ENCODE measurements at places on chromosomes 4 and X. TPM values are rescaled to one million over a fixed set of nuclear protein-coding genes. Genes with fewer than 3 reads are reported as not detected.

HELT gene
- total RNA-seq, result not detected

RNF150 gene
- total RNA-seq, result 0.55 TPM

PCYT1B gene
- total RNA-seq, result not detected

USP26 gene
- total RNA-seq, result not detected

FREM3 gene
- total RNA-seq, result not detected

DNA sequence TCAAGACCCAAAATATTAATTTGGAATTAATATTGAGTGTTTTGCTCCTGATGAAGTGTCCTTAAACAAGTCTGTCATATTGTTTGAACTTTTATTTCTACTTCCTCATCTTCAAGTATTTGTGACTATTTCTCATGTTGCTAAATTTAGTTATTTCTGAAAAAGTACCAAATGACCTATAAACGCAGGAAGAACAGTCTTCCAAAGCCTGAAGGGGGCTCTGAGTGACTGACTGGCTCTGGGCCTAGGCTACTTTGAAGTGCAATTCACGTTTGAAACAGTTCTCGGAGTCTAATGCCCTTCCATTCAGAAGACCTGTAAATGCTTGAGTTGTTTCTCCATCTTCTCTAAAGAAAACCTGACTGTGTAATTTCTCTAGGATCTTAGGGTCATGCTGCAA is 26.5 kb downstream of the GALNT7 start:
- H3K36me3 ChIP-seq, result no peaks in the 10 kb centered on the region
- no peaks in the 10 kb centered on the region for H3K27me3 ChIP-seq
- no peak overlapping the region for H3K27ac ChIP-seq
- H3K4me3 ChIP-seq, result no peak overlapping the region

- H3K4me1 ChIP-seq, result no peaks in the 10 kb centered on the region
- no peaks in the 10 kb centered on the region for H3K36me3 ChIP-seq
- H3K27me3 ChIP-seq, result no peaks in the 10 kb centered on the region
- DNase-seq, result no peak
Observed at GRCh38 chr4:180665481-180665880, 1577.7 kb upstream of the TENM3 start.

DNA sequence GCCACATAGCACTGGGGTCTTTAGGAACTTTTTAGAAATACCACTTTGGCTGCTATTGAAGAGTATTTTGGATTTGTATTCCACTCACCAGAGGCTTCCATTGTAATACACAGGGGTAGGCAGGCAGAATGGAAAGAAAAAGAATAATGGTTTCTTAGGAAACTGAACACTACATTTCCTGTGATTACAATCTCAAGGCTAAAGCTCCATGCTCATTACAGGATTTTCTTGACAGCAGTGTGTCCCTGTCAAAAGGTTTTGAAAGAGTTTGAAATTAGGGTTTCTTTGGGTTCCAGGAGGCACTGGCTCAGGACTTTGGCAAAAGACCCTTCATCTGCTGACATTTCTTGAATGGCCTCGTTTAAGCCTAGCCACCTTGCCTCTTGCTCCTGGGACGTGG is 74.8 kb upstream of the STIM2 start:
- no peak overlapping the region for H3K27ac ChIP-seq
- H3K4me3 ChIP-seq, result no peak overlapping the region
- H3K27me3 ChIP-seq, result no peaks in the 10 kb centered on the region
- DNase-seq, result no peak

DNA sequence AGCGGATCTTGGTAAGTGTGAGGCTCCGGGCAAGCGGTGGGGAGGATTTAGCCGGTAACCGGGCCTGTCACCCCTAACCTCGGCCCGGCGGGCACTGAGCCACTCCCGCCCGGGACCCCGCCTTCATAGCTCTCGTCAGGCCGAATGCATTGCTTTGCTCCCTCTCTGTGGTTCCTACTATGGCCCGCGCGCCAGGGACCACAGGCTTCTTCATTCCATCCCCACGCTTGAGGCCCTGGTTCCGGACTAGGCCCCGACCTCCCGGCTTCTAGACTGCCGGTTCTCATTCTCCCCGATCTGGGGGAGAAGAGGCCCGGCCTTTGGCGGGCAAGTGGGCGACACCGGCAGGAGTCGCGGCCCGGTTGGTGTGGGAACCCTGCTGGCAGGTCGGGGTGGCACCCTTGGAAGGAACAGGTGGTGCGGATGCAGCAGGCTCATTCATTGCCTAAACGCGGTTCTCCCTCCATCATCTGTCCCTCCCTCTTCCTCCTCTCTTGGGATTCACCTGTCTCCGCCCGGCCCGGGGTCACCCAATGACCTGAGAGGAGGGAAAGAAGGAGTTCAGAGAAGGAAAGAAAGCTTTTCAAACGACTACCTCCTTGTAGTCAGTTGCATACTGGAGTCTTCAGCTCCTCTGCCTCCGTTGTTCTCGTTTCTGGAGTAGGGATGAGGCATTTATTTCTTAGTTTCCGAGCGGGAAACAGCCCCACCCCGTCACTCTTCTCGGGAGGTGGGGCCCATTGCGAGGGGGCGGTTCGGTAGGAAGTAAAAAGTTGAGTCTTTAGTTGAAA is at the start of gene NDUFC1:
TSS of gene NDUFC1 (minus strand) at position 657 of the 791 bp plus-strand sequence. CDS start 6,679 bp downstream, outside the sequence.
- peak; percentile 37 for DNase-seq
- peak within 1 kb of the TSS; percentile 99 for H3K4me3 ChIP-seq
- H3K4me1 ChIP-seq, result peaks cover 24% of the 10 kb centered on the region
- H3K36me3 ChIP-seq, result peaks cover 11% of the 10 kb centered on the region
- no peaks in the 10 kb centered on the region for H3K27me3 ChIP-seq
- H3K27ac ChIP-seq, result peak within 1 kb of the TSS; percentile 74

DNA sequence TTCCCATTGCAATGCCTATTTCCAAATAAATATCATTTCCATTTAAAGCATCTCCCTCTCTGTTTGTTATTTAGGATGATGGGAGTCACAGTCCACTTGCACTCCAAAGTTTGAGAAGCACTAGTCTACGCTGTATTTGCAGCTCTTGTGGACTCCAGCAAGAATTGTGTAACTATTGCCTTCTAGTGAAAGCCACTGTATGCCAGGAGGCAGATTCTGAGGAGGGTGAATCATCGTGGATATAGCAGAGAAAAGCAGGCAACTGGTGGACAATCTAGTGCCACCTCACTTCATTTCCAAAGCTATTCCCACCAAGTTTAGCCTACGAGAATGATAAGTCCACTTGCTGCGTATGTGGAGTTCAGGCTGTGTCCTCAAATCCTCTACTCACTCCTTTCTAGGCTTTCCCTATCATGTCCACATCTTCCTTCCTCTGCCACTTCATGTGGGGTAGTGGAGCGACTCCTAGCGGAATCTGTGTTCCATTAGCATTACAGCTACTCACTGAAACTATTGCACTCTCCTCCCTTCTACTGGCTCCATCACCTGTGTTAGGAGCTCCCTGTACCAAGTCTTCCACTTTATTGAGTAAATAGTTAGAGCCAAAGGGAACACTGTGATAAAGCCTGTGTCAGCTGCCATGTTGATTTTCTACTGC is 501.8 kb upstream of the GALNT7 start:
- H3K4me1 ChIP-seq, result no peaks in the 10 kb centered on the region
- no peaks in the 10 kb centered on the region for H3K27me3 ChIP-seq
- no peak for DNase-seq

- H3K27me3 ChIP-seq, result no peaks in the 10 kb centered on the region
- no peaks in the 10 kb centered on the region for H3K4me1 ChIP-seq
- no peak overlapping the region for H3K4me3 ChIP-seq
- no peak for DNase-seq
Observed at GRCh38 chr4:23978002-23978401, 88.2 kb upstream of the PPARGC1A start.

- peak overlapping the region; percentile 87 for H3K4me3 ChIP-seq
- no peaks in the 10 kb centered on the region for H3K36me3 ChIP-seq
- H3K4me1 ChIP-seq, result peaks cover 5% of the 10 kb centered on the region
- H3K27me3 ChIP-seq, result no peaks in the 10 kb centered on the region
- DNase-seq, result peak; percentile 17
- no peak overlapping the region for H3K27ac ChIP-seq
Observed at GRCh38 chrX:56728321-56728720, 722 bp upstream of the NBDY start.

GRCh38 chrX:18640686-18641085 is 31.2 kb downstream of the RS1 start:
- DNase-seq, result no peak
- H3K4me1 ChIP-seq, result no peaks in the 10 kb centered on the region
- no peak overlapping the region for H3K4me3 ChIP-seq
- no peaks in the 10 kb centered on the region for H3K36me3 ChIP-seq
- H3K27me3 ChIP-seq, result no peaks in the 10 kb centered on the region
